ENCODE measurements at places on chromosomes 6 and 20.

GRCh38 chr6:3776881-3777507, 25.5 kb upstream of the PXDC1 start:
- DNase-seq, result no peak

DNA sequence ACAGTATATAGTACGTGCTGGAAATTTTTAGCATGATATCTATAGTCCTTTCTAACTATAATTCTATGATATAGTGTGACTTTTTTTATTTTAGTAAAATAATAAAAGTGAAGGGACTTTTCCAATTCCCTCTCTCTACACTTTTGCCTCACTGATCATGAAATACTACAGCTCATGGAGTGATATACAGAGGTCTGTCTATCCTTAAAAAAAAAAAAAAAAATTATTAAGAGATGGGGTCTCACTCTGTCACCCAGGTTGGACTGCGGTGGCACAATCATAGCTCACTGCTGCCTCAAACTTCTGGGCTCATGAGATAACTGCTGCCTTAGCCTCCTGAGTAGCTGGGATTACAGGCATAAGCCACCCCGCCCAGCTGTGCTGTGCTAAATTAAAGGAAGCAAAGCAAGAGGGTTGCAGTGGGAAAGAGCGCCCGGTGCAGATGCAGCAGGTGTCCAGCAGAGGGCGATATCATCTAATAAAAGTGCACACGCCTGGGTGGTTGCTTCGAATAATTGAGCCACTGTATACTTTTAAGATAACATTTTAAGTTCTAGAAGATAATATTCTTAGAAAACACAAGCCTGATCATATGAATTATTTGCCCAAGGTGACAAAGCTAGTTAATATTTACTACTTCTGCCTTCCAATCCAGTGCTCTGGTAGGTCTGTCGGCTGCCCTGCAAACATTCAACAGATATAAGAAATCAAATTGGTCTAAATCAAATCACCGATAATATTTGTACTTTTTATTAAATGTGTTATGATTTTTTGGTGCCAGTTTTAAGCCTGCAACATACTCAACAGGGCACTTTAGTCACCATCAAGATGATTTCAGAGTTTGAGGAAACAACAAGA, 94.9 kb upstream of the NT5E start:
- DNase-seq, result peak; percentile 62

- DNase-seq, result no peak
Measured at GRCh38 chr6:161583584-161583983, 309.7 kb upstream of the AGPAT4 start.

DNA sequence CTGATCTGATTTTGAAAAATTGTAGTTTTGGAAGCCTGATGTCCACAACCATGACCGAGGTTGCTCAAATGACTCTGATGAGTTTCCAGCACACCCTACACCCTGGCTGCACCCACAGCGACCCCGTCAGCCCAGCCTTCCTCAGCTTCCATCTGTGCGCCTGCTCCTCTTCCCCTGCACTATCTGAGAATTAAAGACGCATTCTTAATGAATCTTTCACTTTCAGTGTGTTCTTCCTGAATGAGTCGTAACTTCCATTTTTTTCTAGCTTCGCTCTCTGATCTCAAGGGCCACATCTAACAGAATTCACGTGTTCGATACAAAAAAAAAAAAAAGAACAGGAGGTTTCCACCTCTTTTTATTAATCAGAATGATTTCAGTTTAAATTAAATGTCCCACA, 21.3 kb upstream of the RREB1 start:
- peak; percentile 56 for DNase-seq

DNA sequence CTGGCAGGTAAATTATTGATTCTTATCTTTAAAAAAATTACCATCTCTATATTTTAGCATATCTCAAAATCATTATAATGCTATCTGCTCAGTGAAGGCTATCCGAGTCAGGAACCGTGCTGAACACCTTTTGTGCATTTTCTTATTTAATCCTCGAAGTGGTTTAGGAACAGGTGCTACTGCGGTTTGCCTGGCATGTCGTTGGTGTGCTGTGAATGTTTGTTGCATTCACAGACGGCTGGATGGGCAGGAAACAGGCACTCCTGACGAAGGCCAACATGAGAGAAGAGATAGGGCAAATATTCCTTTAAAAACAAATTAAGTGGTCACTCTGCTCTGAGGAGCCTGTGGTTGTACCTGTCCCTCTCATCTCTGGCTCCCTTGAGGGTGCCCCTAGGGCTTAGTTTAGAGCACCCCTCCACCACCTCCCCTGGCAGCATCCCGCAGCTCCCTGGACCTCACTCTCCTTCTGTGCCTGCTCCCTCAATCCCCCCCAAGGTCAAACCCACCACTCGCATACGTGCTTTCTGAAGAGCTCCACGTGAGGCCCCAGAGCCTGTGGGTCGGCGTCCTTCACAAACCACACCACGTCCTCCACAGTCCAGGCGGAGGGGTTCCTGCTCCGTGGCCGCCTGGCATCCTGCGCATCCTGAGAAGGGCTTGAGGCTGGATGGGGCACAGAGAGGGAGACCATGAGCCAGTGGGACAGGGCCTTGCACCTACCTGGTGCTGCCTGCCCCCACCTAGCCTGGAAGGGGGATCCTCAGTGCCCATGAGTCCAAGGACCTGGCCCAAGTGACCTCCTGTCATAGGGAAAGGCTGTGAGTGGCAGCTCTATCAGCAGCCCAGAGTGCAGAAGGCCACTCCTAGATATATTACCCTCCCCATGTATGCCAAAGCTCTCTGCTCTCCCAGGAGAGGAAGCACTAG, 116.5 kb downstream of the SCML4 start:
- DNase-seq, result no peak

DNA sequence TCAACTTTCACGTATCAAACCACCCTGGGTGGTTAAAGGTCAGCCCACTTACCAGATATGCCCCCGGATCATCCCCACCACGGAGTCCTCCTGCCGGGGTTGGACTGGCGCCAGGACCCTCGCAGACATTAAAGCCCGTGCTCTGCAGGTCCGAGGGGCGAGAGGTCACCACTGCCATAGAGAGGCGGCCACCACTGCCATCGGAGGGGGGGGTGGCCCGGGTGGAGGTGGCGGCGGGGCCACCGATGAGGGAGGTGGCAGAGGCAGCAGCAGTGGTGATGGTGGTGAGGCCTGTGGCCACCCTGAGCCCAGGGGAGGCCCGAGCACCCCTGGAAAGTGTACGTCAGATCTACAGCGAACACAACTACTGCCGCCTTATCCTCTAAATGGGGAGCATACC, 76.3 kb downstream of the ASXL1 start:
- DNase-seq, result no peak

DNA sequence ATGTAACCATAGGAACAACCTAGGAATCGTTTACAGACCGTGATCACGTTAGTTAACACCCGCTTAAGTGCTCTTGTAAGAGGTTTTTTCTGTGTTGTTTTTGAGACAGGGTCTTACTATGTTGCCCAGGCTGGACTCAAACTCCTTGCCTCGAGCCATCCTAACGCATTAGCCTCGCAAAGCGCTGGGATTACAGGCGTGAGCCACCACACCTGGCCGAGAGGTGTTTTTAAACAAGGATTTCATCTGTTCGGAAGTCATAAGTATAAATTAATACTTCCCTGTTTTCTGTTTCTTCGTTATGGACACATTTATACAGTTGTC, 727 bp downstream of the MRS2 start:
- no peak for DNase-seq

DNA sequence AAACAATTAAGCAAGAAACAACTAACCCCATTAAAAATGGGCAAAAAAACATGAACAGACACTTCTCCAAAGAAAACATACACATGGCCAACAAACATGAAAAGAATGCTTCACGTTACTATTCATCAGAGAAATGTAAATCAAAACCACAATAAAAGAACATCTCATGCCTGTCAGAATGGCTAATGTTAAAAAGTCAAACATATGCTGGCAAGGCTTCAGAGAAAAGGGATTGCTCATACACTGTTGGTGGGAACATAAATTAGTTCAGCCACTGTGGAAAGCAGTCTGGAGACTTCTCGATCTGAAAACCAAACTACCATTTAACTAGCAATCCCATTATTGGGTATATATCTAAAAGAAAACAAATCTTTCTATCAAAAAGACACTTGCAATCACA, 217.5 kb downstream of the TINAG start:
- DNase-seq, result no peak

DNA sequence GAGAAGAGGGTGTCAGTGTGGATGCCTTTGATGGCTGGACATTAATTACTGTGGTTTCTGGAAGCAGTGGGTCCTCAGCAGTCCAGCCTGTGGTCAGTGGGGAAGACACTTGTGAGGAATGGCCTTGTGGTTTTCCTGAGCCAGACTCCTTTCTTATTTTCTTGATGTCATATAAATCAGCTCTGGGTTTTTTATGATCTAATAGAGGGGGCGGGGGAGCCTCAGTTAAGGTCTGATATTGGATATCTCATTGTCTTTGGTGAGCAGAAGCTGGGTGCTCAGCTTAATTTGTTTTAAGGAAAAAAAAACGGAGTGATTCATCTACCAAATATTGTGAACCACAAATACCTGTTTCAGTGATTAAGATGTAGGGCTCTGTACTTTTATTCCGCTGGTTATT, 62.1 kb downstream of the OTOR start:
- DNase-seq, result no peak

- DNase-seq, result no peak
Measured at GRCh38 chr6:163991321-163991720, 576.8 kb downstream of the QKI start.

- DNase-seq, result no peak
Measured at GRCh38 chr6:27333642-27334040, 21.6 kb upstream of the POM121L2 start.

DNA sequence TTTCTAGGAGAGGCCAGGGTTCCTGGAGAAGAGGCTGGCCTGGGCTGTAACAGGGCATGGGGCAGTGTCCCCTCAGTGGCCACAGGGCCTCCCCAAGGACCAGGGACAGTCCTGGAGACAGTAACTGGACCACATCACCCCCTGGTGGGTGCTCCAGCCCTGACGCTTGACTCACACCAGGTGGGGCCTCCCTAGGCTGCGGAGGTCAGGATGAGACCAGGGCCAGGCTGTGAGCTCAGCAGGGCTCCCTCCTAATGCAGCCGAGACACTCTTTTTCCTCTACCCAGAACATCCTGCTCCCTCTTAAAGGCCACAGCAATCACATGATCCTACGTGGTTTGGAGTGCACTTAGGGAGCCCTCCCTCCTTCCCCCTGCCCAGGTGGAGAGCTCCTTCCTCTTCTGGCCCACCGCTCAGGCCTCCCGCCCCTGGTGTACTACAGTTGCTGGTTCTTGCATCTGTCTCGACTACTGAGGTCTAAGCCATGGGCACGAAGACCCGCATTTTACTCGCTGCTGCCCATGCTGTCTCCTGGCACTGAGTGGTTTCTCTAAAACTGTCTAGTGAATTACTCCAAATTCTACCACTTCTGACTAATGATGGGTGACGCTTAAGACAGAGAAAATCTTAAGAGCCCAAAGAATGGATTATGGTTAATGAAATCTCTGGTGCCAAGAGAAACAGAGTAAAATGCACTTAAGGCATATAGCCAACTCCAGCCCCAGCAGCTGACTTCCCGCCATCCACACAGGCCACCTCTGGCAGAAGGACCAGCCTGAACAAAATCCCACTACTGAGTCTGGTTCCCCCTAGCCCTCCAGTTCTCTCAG, 166.1 kb upstream of the CST7 start:
- peak; percentile 36 for DNase-seq

- no peak for DNase-seq
Measured at GRCh38 chr6:3636060-3636459, 115.5 kb downstream of the PXDC1 start.

GRCh38 chr6:35583893-35584688, 71.4 kb upstream of the TULP1 start:
- peak; percentile 73 for DNase-seq

GRCh38 chr20:26209171-26209941, 512.7 kb upstream of the ZNF337 start:
- DNase-seq, result no peak

- no peak for DNase-seq
Measured at GRCh38 chr20:57830515-57830895, 120.7 kb upstream of the PMEPA1 start.

DNA sequence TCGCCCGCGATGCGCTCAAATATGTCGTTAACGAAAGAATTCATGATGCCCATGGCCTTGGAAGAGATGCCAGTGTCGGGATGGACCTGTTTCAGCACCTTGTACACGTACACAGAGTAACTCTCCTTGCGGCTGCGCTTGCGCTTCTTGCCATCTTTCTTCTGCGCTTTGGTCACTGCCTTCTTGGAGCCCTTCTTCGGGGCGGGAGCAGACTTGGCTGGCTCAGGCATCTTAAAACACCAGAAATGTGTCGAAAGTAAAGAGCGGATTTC, 36.4 kb downstream of the HFE start:
- DNase-seq, result no peak

DNA sequence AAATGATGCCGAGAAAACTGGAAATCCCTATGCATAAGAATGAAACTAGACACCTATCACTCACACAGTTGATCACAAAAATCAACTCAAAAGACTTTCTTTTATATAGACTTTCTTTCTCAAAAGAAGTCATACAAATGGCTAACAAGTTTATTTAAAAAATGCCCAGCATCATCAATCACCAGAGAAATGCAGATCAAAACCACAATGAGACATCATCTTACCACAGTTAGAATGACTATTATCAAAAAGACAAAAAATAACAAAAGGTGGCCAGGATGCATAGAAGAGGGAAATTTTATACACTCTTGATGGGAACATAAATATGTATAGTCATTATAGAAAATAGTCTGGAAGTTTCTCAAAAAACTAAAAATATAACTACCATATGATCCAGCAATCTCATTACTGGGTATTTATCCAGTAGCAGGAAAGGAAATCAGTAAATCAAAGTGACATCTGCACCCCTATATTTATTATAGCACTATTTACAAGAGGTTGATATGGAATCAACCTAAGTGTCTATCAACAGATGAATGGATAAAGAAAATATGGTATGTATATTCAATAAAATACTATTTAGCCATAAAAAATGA, 3.4 kb upstream of the RNF217 start:
- no peak for DNase-seq

GRCh38 chr6:43799551-43800297, 29.7 kb downstream of the VEGFA start:
- DNase-seq, result peak; percentile 55

GRCh38 chr20:17884307-17885003, 84.1 kb downstream of the SNX5 start:
- no peak for DNase-seq

- DNase-seq, result no peak
Measured at GRCh38 chr20:13772529-13772928, 12.2 kb downstream of the ESF1 start.

All from DND-41 (cell line).